T-cell (primary cell): ENCODE measurements at places on chromosomes 1 and 21.

- no peak for DNase-seq
These were observed 112.7 kb upstream of the JUN start for GRCh38 chr1:58896246-58897183.

GRCh38 chr1:203130358-203130985, 2.9 kb downstream of the ADORA1 start:
- DNase-seq = no peak

DNA sequence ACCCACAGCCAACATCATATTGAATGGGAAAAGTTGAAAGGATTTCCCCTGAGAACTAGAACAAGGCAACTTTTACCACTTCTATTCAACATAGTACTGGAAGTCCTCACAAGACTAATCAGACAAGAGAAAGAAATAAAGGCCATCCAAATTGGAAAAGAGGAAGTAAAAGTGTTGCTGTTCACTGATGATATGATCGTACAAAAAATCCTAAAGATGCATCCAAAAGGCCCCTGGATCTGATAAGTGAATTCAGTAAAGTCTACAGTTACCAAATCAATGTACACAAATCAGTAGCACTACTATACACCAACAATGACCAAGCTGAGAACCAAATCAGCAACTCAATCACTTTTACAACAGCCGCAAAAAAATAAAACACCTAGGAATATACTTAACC, 28.3 kb downstream of the RAB3GAP2 start:
- no peak for DNase-seq

- DNase-seq = peak; percentile 73
These were observed 166.1 kb downstream of the PDE4B start for GRCh38 chr1:65958561-65959350.

- DNase-seq = no peak
These were observed 5.0 kb downstream of the KPNA6 start for GRCh38 chr1:32112806-32113375.

- DNase-seq = no peak
These were observed 14.6 kb downstream of the TNNT2 start for GRCh38 chr1:201362906-201363305.

GRCh38 chr1:200561856-200562214, 58.7 kb downstream of the KIF14 start:
- DNase-seq = no peak

DNA sequence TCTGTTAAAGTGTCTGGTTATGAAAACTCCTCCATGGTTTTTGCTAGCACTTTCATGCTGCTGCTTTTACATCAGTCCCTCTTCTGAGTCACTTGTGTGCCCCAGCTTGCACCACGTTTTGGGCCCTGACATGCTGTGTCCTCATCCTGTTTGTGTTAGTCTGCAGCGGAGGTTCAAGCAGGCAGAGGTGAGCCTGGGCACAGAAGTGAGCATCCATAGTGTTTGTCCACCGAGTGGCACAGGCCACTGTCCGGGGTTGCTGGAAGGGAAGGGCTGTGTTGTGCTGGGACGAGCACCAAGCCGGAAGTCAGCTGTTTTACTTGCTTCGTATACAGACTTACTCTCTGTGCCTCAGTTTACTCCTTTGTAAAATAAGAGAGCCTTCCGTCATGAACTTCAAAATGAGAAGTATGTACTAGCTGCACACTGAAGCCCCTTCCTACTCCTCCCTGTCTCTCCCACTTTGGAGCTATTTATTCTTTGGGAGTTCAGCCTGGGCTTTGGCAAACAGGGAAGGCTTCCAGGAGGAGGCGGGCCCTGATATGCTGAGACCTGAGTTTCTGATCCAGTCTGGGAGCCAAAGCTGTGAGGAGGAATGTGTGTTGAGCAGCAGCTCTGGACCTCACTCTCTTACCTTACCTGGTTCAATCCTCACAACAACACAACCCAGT, 10.7 kb upstream of the LAPTM5 start:
- no peak for DNase-seq

DNA sequence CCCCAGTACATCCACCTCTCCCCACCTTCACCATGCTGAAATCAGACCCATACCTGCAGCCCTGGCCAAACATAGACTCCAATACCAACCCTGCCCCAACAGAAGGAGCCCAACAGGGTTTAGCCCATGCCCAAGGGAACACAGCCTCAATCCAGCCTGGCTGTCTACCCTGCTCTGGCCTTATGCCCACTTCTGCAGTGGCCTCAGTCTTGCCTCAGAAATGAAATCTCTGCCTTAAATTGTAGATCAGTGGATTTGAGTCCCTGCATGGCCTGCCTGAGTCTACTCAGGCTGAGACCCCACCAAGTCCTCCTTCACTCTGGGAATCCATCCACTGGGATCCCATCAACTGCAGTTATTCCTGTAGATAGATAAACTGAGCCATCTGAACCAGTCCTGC, 97.6 kb upstream of the GJB5 start:
- DNase-seq = no peak

- DNase-seq = peak; percentile 85
These were observed 46.8 kb upstream of the A3GALT2 start for GRCh38 chr1:33367485-33368405.

GRCh38 chr21:16186742-16187141, 457.0 kb downstream of the USP25 start:
- no peak for DNase-seq

DNA sequence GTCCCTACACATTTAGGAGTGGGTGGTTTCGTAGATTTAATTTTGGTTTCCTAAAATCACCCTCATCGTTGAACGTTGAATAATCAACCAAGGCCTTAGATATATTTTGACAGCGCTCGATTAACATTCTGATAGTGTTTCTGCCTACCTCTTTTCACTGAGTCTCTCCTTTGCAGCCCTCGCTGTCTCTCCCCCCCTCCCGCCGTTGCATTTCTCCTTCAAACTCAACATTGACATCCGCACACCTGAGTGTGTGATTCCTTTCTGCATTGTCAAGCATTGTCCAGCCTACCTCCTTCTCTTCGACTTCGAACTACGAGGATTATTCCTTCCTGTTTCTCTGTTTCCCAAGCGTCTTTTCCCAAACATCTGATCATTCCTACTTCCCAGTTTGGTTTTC, 1.8 kb upstream of the ADAMTS1 start:
- DNase-seq = no peak

- DNase-seq = no peak
These were observed 134.0 kb upstream of the ARHGEF16 start for GRCh38 chr1:3320246-3321152.

DNA sequence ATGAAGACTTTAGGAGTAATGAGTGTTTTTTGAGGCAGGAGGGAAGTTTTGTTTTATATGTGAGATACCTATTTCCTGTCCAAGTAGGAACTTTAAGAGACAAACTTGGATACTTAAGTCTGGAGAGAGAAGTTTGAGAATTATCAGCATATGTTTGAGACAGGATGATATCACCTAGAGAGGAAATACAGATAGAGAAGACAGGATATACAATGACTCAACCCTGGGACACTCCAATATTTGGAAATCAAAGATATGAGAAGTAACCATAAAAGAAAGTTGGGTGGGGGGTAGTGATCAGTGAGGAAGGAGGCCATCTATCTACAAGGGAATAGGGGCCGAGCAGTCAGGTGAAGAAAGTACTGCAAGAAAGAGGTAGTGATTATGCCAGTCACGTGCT, 6.5 kb downstream of the LCE7A start:
- no peak for DNase-seq

DNA sequence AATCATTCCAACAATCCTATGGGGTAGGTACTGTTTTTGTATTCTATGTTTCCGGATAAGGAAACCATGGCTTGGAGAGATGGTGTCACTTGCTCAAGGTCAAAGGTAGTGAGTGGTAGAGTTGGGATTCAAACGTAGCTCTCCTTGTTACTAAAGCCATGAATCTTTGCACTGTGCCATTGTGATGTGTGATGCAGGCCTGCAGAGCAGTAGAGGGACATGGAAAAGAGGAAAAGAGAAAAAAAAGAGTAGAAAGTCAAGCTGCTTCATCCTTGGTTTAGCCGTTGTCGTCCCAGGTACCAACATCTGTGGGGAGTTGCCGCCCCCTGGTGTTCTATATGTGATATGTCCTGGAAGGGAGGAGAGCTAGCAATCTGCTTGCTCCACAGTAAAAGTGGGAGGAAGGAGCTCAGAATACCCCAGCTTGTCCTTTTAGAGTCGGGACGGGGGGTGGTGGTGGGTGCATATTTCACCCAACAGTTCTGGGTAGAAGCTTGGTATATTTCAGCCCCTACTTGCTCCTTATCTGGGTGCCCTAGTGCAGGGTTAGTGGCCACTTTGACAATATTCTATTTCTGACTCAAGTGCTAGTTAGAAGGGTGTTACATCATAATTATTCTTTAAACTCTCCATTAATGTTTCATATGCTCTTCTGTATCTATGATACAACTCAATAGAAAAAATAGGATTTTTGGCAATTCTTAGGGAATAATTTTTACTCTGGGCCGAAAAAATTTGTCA, 98.4 kb downstream of the EBNA1BP2 start:
- peak; percentile 63 for DNase-seq

DNA sequence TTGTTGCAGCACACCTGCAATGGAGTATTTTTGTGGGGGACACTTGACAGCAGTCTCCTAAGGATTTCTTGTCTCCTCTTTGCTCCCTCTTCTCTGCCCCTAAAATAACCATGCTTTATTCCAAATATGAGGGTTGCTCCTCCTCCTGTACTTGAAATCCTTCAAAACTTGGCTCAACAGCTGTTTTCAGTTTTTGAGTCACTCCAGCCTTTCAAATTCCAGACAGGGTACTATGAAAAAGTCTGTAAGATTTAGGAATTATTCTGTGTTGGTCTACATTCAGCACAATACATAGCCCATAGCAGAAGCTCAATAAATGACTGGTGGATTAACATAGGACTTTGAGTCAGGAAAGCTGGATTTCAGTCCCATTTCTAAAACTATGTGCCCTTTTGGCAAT, 5.5 kb downstream of the AP4B1 start:
- no peak for DNase-seq

GRCh38 chr1:30407865-30408580, 315.4 kb downstream of the MATN1 start:
- no peak for DNase-seq

DNA sequence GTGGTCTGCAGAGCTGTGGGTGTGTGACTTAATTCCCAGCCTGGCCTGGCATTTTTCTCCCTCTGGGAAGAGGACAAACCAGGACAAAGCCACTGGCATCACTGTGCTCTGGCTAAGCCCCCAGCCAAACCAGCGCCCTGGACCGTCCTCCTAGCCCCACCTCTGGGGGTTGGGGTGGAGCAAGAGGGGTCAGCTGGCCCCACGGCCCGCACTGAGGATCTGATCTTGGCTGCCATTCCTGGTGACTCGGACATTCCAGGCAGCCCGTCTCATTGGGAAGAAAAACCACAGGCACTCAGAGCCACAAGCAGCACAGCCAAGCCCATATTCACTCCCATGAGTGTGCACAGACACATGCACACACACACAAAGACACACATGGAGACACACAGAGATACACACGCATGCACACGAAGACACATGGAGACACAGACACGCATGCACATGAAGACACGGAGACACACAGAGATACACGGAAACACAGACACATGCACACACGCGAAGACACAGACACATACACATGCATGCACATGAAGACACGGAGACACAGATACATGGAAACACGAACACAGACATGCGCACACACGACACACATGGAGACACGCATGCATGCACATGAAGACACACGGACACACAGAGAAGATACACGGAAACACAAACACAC, 2.3 kb upstream of the MXRA8 start:
- DNase-seq = no peak

DNA sequence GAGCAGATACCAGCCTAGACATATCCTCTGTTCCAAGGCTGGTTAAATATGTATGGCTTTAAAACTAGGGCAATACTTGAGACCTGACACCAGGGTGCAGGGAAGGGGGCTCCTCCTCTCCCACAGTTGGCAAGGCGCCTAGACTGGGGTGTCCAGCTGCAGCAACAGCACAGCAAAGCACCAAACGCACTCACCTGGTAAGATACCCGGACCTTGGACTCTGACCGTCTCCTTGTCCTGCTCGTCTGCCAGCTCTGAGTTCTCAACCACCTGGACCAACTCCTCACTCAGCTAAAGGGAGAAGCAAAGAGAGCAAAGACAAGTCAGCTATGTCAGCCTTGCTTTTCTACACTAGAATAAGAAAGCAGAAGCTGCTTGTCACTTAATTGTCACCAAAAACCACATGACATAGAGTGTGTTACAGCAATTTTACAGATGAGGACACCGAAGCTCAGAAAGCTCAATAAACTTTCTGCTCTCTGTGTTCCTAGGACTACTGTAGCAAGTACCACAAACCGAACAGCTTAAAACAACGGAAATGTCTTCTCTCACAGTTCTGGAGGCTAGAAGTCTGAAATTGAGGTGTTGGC, 4.4 kb downstream of the PACC1 start:
- DNase-seq = no peak

DNA sequence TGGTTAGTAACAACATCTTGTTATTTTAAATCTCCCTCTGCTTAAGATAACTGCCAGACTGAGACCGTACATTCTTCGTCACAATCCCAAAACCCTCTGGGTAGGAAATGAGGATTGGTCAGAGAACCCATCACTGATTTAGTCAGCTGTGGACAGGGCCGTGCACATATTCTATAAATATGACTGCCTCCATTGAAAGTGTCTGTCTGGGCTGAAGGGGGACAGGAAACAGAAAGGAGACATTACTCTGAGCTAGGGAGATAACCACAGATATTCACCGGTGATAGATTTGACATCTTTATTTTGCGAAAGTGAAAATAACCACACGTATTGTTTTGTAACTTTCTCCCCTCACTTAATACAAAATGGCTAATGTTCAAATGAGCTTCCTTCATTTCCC, 36.9 kb upstream of the ST6GALNAC5 start:
- no peak for DNase-seq

- DNase-seq = no peak
These were observed 398 bp downstream of the PTPRU start for GRCh38 chr1:29236712-29237128.

- DNase-seq = no peak
These were observed 21.7 kb upstream of the PEF1 start for GRCh38 chr1:31666263-31666963.
